ENCODE measurements at places on chromosomes 4 and X.

DNA sequence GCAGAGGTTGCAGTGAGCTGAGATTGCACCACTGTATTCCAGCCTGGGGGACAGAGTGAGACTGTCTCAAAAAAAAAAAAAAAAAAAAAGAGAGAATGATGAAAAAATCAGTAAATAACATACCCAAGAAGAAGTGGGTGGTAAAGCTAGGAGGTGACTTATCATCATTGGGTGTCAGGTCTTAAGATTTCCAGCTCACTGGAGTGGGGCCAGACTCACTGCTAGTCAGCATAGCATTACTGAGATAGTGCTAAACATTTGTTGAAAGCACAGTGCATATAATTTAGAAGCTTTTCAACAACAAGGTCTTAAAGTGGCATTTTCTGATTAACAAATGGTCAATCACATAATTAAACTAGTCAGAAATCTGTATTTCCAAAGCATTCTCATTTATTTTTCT, 221.8 kb upstream of the GYPA start:
- DNase-seq: no peak

DNA sequence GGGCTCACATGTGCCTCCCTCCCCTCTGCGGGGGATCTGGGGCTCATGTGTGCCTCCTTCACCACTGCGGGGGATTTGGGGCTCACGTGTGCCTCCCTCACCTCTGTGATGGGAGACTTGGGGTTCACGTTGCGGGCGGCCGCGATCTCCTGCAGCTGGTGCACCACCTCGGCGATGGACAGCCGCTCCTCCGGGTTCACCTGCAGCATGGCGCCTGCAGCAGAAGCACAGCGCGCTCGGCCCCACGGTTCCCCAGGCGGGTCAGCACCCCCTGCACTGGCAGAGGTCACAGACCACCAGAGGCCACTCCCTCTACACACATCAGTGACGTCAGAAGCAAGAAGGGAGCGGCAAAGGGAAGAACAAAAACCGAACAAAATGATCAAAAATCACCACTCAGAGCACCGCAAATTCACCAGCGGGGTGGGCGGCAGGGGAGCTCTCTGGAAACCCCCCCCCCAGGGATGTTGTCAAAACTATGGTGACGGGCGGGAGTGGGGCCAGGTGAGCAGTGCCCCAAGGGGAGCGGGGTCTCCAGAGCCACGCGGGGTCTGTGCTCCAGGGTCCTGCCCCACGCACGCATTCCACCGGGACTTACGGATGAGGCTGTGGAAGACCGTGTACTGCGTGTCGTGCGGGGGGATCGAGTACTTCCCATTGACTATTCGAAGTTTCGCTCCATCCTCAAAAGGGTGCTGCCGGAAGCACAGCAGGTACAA, 38.7 kb downstream of the GAK start:
- DNase-seq: no peak

DNA sequence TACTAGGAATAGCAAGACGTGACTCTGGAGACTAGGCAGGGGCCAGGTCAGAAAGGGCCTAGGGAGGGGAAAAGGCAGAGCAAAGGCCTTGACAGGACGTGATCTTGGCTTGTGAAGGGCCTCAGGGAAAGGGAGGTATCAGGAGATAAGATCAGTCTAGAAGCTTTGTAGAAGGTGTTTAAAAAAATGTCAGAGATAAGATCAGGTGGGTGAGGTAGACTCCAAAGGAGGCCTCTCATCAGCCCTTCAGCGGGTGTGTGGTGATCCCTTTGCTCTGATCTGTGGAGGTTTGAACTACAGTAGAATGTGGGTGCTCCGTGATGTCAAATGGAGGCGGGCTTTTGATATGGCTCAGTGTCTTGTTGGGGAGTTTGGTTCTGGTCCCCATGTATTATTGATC, 78.8 kb upstream of the PRPS1 start:
- DNase-seq: no peak

DNA sequence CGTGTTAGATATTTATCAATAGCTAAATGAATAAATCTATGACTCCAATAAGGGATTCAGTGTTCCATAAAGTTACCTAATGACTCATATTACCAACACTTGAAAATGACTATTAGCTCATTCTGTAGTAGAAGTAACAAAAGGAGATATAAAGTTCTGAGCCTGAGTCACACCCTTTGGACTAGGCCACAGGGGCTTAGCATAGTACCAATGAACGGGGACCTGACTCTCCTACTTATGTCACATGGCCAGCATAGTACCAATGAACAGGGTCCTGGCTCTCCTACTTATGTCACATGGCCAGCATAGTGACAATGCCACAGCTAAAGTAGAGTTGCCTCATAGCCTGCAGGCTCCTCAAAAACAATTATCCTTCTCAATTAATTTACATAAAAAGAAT, 43.7 kb downstream of the MAGEB16 start:
- DNase-seq: no peak

GRCh38 chr4:109301651-109302360, 652 bp downstream of the COL25A1 start:
- no peak for DNase-seq

GRCh38 chrX:10199212-10199611, 42.4 kb downstream of the CLCN4 start:
- DNase-seq: no peak

- DNase-seq: peak; percentile 76
Measured at GRCh38 chrX:12370497-12370986, 232.3 kb downstream of the FRMPD4 start.

DNA sequence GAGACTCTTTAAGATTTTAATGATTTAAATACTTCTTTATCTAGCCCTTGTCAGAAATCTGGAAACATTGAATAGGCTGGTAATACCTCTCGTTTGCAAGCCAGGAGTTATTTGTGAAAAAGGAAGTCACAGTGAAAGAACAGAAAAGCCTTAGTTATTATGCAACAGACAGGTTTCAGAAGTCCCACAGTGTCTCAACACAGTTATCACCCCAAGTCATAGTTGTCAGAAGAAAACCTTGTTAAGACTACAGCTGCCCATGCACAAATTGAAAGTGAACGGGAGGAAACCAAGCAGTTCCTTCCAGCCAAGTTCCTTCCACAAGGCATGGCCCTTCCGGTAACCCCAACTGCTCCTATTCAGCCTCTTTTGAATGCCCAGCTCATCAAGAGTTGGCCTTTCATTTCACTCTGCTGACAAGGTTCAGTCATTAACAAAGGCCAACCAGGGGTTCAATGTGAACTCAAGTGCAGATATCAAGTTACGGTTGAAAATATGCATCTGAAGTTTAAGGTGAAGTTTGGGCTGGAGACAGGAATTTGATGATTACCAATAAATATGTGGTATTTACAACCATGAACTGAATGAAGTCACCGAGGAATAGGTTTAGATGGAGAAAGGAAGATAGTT, 15.6 kb downstream of the ALPK1 start:
- DNase-seq: no peak

DNA sequence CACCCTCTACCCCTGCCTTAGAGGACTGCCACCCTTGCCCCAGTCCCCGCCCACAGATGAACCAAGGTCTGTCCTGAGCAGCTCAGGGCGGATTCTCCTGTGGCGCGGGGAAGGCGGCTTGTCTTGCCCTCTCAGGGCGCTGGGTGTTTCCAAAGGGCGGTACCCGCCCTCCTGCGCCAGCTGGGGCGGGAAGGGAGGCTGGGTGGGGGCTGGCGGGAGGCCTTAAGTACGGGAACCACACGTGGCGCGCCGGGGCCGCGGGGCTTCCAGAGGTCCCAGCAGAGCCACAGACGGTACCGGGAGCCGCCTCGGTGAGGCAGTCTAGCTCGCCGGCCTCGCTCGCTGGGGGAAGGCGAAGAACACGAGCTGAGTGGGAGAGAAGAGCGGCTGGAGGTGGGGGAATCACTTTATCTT, 361.1 kb downstream of the MID1IP1 start:
- DNase-seq: no peak

DNA sequence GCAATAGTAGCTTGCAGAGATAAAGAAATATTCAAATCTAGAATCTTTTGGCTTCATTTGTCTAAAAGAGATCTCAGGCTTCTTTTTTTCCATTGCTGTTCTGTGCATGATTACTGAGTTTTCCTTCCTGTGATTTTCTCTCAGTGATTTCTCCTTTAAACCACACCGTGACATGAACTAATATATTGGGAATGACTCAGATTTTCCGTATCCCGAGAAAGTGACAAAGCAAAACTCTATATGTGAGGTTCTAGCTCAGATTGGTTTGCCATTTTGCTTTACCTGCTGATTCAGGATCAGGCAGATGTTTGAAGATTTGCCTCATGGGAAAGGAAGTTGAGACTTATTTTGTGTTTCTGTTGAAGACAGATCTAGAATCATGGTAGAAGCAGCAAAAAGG, 59.4 kb downstream of the MTHFD2L start:
- no peak for DNase-seq

GRCh38 chrX:2595258-2595657, 94.5 kb upstream of the DHRSX start:
- DNase-seq: no peak

GRCh38 chr4:55608591-55608990, 16.5 kb upstream of the PDCL2 start:
- no peak for DNase-seq

GRCh38 chr4:118816538-118817177, 19.3 kb downstream of the SEC24D start:
- DNase-seq: peak; percentile 15

DNA sequence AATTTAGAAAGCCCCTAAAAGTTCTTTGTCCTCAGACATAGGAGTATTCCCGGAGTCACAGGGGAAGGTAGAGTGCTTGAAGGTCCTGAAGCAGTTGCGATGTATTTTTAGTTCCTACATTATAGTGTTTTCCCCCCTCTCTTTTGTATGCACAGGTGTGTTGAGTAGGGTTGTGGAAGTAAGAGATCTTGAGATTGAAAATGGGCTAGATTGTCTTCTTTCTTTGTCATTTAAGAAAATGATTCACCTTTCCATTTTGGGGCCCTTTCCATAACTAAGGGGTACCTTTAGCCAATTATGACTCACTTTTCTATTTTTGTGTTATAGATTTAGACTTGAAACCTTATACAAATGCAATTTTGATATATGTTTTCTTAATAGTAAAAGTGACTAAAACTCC, 75.8 kb upstream of the AFF2 start:
- DNase-seq: no peak

GRCh38 chrX:150719621-150720020, 26.4 kb downstream of the MTMR1 start:
- DNase-seq: no peak

DNA sequence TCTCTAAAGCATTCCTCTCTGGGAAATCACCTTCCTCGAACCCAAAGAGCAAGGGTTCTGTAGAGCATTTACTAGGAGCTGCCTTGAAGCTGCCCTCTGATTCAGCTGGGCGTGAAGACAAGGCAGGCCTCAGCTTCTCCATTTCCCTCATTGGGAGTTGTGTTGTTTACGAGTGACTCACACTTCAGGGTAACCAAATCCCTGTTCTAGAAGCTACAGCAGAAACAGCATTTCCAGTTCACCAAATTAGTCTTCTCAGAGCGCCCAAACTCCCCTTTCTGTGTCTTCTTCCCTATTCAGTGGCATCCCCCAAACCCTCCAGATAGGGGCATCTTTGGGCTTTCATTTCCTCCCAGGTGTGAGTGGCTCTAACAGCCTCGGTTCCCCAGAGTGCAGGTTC, 863 bp upstream of the XPNPEP2 start:
- DNase-seq: no peak

DNA sequence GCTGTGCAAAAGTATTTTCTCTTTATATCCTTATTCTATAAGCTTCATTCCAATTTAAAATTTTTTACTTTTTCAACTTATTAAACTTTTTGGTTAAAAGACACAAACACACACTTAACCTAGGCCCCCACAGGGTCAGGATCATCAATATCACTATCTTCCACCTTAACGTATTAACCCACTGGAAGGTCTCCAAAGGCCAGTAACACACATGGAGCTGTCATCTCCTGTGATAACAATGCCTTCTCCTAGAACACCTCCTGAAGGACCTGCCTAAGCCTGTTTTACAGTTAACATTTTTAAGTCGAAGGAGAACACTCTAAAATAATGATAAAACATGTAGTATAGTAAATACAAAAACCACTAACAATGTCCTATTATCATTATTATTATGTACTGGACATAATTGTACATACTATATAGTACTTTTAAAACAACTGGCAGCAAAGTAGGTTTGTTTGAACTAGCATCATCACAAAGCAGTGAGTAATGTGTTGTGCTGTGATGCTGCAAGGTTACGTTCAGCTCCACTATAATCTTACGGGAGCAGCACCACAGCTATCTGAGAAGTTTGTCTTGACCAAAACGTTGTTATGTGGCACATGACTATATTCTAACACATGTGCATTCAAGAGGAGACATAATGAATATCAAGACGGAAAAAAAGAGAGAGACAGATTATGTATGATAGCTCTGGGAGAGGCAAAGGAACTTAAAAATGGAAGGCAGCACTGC, 33.7 kb downstream of the DHX15 start:
- DNase-seq: no peak

DNA sequence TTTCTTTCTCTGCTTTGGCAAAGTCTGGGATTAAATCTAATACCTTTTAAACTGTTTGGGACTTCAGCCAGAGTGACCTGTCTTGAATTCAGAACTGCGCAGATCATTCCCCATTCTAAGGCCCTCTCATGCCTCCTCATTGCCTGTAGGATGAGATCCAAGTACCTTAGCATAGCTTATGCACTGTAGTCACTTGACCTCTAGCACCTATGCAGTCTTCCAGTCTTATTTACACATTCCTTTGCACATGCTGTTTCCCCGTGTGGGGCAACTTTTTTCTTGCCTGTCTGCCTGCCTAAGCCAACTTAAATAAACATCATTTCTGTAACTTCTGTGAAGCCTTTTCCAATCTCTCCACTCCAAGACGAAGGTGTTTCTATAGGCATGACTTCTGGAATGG, 68.4 kb downstream of the AR start:
- DNase-seq: peak; percentile 38

DNA sequence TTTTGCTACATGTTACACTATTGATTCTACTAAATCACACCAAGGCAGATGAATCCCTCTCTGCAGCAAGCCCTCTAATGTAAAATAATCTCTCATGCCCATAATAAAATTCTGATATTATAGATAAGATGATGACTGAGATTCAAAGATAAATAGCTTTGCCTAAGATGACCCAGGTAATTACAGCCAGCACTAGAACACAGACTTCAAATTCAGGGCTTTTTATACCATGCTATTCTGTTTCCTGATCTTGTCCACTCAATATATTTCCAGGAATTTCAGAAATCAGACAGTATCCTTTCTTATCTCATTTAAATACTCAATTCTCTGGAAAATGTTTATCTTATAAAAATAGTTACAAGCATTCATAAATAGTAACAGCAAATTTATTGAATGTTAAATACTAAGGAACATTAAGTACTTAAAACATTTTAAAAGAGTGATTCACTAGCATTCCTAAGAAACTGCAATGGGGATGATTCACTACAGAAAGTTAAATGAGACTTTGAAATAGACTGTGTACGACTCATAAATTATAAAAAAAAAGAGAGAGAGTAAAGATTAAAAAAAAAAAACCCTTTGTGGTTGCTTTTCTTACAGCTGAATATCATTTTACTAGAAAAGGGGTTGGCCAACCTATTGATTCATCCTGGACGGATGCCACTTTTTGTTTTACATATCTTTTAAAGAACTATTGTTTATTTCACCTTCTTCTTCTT, 45.8 kb upstream of the IL21 start:
- DNase-seq: peak; percentile 63
